ENCODE measurements at places on chromosomes 1 and 21.

DNA sequence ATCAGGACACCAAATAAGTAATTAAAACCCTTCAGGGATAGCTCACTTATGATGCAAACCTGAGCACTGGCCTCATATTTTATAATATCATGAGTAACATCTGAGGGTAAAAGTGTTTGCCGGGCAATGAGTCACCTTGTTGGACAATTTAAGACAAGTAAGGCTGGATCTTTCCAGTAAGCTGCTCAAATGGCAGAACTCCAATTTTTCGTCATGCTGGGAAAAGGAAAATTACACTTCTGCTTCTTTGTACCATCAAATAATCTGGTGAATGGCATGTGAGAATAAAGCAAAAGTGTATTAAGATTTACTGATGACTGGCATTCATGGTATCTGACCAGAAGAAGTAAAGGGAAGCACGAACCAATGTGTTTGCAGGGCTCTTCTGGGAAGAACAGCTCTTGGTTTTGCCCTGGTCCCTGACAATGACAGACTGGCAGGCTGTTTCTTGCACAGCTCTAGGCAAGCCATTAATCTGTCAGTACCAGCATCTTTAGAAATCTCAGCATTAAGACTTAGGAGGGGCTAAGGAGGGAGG, 392.2 kb downstream of the VAV3 start:
- no peak for DNase-seq

GRCh38 chr1:103259982-103260381, 151.7 kb upstream of the COL11A1 start:
- no peak for DNase-seq

- peak; percentile 66 for DNase-seq
These were observed 6.7 kb upstream of the SLC9A1 start for GRCh38 chr1:27161594-27161993.

- DNase-seq: no peak
These were observed 34.2 kb downstream of the KCNQ4 start for GRCh38 chr1:40817791-40818263.

DNA sequence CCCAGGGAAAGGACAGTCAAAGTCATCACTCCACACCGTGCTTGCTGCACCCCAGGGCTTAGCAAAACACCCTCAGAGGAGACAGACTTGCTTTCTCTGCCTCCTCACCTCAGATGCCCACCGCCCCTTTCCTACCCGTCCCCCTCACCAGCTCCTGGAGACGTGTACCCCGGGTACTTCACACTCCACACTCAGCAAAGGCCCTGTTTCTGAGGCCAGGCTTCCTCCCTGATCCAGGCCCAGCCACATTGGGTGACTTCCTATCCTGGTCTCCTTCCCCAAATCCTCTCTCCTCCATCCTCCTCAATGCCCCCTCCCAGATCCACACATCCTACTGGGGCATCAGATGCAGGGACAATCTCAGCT, 116.7 kb downstream of the DMRTB1 start:
- no peak for DNase-seq

GRCh38 chr1:12177999-12178441, 11.2 kb downstream of the TNFRSF1B start:
- no peak for DNase-seq

DNA sequence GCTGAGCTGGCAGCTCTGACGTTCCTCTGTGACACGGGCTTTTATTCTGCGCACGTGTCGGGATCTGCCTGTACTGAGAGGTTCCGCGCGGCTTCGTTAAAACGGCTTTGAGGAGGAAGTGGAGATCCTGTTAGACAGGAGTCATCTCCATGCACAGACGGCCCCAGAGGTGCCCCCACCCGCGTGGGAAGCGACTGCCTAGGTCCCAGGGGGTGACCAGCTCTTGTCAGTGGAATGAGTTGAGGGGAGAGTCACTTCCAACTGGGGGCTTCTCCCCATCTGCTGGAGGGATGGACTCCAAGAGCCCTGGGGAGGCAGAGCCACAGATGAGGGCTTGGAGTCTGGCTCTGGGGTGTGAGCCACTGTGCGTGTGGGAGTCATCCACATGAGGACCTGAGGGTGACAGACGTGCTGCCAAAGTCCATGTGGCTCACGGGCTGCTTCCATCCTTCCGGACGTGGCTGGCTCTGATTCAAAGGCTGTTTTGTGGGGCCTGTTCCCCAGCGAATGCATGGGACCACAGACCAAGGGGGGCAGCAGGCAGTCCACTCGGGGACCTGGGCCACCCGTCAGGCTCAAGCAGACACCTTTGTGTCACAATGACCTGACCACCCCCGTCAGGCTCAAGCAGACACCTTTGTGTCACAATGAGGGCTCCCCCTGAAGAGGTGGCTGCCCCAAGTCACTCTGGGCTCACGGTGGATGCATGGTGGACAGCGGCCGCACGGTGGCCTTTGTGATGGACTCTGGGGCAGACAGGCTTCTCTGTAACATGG, 26.8 kb downstream of the PTTG1IP start:
- DNase-seq: peak; percentile 62

GRCh38 chr21:43867332-43867703, 2.3 kb downstream of the AGPAT3 start:
- peak; percentile 8 for DNase-seq

DNA sequence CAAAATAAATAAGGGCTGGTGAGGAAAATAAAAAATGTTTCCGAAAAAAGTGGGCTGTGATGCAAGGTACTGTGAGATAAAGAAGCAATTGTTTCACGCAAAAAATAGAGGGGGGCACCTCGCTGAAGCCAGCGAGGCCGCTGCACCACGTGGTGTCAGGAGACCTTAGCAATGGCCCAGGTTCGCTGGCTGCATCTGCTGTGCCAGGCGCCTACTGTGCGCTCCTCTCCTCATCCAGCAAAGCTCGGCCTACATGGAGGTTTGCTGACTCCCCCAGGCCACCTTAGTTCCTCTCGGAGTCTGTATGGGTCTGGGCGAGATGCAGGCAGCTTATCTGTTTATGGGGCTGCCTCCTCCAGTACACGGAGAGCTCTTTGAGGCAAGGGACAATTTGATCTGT, 119.6 kb downstream of the NR5A2 start:
- DNase-seq: no peak

DNA sequence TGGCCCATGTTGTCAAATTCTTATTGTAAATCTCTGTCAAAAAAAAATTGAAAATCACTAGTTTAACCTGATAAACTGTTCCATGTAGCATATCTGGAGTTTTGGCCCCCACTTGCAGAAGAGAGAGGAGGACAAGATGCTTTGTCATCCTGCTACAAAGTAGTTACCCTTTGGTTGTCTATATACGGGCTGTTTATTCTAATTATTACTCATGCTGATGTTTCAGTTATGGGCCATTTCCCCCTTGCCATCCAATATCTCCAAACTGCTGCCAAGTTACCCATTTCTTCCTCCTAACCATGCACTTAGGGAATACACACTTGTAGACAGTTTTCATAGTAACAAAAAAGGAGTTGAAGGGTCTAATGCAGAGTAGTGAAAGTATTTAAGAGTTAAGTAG, 22.6 kb downstream of the STX12 start:
- no peak for DNase-seq

DNA sequence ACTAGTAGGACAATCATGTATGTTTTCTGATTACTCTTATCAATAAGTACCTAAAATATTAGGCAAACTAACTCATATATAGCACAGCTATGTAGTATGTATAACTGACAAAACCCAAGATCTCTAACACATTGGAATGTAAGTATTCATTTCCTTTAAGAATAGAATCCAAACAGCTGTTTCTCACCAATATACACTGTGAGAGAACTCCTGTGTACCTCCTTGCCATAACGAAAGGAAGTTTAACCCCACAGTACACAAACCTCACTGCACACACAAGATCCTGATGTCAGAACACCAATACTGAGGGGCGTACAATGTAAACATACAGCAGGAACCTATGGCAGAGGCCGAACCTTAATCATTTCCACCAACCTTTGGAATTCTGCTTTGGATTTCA, 113.0 kb downstream of the SMYD3 start:
- DNase-seq: no peak

- no peak for DNase-seq
These were observed 268.8 kb upstream of the CSF3R start for GRCh38 chr1:36751525-36751924.

DNA sequence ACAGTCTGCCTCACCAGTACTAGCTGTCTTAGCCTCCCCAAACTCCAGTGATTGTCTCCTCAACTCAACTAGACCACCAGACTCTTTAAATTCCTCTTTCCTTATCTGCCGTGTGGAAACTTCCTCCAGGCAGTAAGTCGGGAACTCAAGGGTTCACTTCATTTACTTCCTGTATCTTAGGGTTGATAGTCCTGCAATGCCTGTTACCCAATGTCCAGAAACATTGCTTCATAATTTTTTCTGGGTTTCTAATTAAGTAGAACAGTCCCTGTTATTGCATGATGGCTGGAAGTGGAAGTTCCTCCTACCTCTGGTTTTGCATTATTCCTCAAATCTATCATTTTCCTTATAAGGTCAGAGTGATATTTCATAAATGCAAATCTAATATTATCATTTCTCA, 60.8 kb upstream of the RNF11 start:
- no peak for DNase-seq

DNA sequence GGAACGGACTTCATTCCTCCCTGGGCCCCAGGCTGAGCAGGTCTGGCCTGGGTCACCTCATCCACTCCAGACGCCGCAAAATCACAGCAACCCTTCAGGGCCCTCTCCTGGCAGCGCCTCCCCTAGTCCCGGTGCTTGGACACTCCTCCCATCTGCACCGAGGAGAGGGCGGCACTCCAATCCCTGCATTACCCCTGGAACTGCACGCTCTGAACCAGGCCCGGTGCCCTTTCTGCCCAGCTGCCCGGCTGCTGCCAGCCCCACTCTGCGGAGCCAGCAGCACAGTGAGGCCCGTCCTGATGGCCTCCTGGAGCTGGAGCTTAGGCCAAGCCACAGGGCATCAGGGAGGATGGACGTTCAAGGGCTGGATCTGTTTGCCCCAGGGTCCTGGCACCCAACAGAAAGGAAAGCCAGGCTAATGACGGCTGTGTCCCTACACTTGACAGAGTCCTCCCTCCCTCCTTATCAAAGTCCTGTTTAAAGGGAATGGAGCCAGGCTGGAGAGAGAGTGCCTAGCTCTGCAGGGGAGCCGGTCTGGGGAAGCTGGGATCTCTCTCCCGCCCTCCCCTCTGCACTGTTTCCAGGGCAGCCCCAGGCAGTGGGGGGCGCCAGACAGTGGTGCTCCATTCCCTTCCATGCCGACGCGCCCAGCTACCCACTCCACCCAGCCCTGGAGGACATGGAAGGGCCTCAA, 12.7 kb downstream of the COL6A2 start:
- no peak for DNase-seq

DNA sequence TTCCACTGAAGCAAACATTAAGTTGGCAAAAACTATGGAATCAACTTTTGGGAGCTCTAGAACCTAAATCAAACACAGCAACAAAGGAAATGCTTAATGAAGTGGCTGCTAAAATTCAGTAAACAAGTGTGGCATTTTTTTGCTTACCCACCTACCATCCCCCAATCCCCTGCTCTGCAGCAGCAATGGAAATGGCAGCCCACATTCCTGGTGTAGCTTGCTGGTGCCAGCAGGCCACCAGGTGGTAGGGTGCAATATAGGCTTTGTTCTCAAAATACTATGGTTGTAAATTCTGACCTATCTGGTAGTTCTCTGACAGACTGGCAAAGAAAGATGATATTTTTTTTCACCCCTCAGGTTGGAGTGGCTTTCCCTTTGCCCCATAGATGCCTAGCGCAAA, 42.8 kb downstream of the SHCBP1L start:
- no peak for DNase-seq

DNA sequence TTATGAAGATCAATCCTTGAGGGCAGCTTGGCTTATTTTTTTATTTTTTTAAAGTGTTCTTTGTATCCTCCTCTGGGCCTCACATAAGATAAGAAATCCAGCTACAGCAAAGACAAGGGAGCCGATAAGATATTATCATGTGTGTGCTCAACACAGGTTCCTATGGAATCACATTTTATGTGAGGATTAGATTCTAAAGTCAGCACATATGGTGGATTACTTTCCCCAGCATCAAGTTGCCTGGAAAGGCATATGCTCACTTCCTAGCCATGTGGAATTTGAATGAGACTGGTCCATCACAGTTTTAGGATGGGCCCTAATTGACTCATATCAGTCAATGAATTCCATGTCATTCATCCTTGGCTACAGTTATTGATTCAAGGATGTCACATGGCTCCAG, 456.9 kb upstream of the LRRC7 start:
- no peak for DNase-seq

- DNase-seq: peak; percentile 90
These were observed 14.7 kb downstream of the ZBTB7B start for GRCh38 chr1:155017041-155017945.

DNA sequence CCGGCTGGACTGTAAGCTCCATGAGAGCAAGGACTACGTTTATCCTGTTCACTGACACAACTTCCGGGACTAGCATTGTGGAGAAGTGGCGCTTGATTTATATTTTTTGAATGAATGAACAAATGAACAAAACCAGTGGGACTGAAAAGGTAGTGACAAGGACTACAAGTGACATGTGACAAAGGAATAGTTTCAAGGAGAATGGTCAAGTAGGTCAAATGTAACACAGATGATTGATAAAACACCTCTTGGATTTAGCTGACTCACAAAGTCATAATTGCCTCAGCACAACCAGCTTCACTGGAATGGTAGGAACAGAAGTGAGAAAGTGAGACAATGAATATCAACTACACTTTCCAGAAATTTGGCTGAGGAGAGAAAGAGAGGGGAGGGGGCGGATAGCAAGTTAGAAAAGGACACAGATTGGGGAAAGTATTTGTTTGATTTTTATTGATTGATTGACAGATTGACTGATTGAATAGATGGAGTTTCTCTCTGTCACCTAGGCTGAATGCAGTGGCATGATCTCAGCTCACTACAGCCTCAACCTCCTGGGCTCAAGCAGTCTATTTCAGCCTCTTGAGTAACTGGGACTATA, 14.2 kb downstream of the MTF1 start:
- no peak for DNase-seq

DNA sequence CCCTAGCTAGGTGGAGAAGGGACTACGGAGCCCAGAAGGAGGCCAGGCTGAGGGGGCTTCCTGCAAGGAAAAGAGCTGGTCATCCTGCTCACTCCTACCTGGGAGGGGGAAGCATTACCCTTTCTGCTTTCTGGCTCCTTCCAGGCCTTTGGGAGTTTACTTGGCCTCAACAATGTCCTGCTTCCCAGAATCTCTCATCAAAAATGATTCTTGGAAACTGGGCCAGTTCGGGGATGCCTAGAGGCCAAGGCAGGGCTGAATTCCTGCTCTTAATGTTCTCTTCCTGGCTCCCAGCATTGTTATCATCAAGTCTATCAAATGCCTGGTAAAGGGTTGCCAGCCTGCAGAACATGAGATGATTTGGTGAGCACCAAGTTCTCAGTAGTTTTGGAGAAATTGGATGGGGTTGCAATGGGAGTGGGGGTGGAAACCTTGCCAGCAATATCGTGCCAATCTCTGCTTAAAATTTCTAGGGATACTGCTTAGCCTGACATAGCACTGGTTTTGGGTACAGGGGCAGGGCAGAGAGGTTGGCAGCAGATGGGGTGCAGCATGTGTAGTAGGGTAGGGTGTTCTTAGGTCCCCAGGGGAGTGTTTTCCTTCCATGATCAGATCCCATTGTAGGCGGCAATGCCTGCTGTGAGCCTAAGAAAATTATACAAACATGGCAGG, 7.7 kb upstream of the PAFAH2 start:
- DNase-seq: no peak

- no peak for DNase-seq
These were observed 119.0 kb upstream of the PPP2R5A start for GRCh38 chr1:212166244-212166643.

All from GM13976 (cell line).